Stimulated activated CD8-positive, alpha-beta memory T cell treated with anti-CD3 and anti-CD28 coated beads, Interleukin-7, amount 100 ng/mL, for 4 hours (primary cell): ENCODE measurements at places on chromosomes 7 and 10.

GRCh38 chr7:5637415-5637814 lies 144.0 kb downstream of the RNF216 start:
- DNase-seq: no peak

DNA sequence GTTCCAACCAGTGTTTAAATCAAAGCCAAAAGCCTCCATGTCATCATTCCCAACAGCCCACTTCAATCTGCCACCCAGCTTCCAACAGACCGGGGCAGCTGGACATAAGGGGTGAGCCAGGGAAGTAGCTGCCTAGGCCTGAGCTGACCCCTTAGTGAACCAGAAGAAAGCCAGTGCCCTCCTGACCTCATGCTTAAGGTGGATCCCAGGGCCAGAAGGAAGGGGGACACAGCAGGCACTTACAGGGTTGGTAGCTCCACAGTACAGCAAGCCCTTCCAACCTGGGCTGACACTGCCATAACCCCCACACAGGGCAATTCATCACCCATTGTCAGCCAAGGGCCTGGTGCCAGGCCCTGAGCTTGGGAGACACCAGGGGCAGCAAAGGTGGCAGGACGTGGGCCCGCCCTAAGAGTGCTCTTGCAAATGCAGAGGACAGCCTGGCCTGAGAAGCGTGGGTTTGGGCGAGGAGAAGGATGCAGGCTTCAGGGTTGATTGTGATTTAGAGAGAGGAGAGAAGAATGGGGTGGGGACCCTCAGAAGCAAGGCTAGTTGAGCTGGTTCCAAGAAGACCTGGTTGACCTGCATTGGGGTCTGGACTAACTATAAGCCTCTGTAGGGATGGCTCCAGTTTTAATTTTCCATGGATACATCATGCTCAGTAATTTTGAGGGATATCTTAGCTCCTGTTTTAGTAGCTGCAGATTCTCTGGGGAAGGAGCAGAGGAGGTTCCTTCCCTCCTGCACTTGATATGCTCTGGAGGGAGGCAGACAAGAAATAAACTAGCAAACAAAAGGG lies 3.1 kb upstream of the CYP26A1 start:
- no peak for DNase-seq

- DNase-seq: no peak
Measured at GRCh38 chr10:77086081-77086480, 551.5 kb downstream of the KCNMA1 start.

- DNase-seq: no peak
Measured at GRCh38 chr7:13257661-13258060, 570.2 kb downstream of the ARL4A start.

DNA sequence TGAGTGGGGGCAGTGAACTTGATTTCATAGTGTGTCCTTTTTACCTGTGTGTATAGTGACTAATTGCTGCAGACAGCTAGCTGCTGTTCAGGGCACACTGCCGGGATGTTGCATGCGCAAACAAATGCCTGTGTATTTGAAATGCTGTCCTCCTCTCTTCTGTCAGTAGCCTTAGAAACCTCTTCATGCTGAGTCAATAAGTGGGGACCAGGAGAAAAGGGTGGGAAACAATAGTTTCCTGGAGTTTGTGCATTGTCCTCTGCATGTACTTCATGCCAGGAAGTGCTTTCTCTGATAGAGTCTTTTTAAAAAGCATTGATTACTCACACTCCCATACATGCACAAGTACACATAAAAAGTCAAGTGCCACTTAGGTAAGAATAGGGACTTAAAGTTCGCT lies 1183.7 kb upstream of the CELF2 start:
- DNase-seq: no peak

DNA sequence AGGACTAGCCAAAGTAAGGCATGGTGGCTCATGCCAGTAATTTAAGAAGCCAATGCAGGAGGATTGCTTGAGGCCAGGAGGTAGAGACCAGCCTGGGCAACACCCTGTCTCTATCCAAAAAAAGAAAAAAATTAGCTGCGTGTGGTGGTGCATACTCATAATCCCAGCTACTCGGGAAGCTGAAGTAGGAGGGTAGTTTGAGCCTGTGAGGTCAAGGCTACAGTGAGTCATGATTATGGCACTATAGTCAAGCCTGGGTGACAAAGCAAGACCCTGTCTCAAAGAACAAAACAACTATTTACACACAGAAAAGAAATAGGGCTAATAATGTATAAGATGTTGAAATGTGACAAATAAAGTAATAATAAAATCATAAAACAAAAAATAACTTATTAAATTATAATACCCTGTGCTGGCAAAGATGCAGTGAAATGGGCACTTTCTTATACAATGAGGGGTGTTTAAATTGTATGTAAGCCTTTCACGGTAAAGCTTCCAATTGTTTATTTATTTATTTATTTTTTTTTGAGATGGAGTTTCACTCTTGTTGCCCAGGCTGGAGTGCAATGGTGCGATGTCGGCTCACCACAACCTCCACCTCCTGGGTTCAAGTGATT lies 175.2 kb downstream of the TPST1 start:
- no peak for DNase-seq

GRCh38 chr7:44221231-44221791 lies 20.5 kb downstream of the YKT6 start:
- DNase-seq: no peak

DNA sequence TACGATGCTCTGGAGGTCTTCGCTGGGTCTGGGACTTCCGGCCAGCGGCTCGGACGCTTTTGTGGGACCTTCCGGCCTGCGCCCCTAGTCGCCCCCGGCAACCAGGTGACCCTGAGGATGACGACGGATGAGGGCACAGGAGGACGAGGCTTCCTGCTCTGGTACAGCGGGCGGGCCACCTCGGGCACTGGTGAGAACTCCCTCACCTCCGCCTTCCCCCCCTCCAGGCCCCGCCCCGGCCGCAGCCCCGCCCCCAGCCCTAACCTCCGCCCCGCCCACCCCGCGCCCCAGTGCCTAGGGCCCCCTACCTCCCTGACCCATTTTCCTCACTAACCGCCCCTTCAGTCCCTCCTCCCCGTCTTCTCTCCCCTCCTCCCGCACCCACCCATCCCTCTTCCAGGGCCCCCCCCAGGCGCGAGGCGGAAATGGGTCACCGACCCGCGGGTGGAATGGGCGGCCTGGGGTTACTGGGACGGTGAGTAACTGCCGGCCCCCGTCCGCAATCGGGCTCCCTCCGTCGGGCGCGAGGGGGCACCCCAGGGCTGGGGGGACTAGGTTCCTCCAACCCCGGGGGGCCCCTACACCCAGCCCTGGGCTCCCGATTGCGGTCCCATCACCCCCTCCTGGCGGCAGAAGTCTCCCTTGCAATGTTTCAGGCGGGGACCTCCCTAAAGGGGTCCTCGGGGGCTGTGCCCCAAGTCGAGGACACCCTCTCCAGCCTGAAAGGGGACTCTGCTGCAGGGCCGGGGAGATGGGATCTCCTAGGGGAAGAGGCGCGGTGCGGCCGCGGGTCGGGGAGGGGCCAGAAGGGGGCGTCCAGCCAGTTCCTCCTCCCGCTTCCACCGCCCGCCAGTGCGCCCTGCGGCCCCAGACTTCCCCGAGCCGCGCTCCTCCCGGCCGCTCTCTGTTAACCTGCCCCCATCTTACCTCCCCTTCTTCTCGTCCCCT lies 2.1 kb downstream of the PCOLCE start:
- DNase-seq: peak; percentile 41

GRCh38 chr10:29041616-29042015 lies 247.3 kb upstream of the LYZL1 start:
- DNase-seq: no peak

DNA sequence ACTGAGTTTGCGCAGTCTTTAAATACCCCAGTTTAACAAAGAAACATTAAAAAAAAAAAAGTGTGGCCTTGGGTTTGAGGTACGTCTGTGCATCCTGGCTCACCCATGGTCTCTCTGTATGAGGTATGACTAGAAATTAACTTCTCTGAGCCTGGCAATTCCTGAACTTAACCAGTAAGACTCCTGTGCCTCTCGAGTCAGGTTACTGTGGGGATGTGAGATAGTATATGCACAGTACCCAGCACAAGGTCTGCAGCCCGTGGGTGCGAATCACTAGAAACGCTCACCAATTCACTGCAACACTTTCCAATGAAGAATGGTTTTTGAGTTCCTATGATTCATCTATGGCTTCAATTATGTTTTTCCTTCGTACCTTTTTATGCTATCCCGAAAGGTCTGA lies 149.9 kb downstream of the SFMBT2 start:
- no peak for DNase-seq

DNA sequence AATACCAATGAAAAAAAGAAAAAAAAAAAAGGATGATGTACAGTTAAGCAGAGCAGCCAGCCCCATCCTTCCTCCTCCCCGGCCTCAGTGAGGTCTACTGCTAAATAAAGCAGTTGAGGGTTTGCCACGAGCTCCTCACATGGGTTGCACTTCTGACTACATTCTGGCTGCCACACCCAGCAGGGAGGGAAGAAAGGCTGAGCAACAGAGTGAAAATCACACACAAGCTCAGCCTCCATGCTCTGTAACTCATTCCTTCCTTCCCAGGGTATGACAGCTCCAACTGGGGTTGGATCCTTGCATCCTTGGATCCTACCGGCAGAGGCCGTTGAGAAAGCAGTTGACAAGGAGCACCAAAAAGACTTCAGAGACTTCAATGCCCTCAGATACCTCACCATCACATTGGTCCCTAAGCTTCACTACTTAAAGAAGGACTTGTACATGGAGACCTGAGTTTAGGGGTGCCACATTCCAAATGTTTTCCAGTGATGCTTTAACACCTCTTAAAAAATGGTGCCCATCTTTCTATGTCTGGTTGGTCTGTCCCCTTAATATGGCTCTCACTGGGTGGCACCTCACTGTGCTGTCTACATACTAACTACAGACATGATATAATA lies 52.9 kb upstream of the PIK3CG start:
- no peak for DNase-seq
